ENCODE measurements at places on chromosomes 2 and 18. TPM values are rescaled to one million over a fixed set of nuclear protein-coding genes. Genes with fewer than 3 reads are reported as not detected.
A peak's percentile ranks its signal among the peaks of the same experiment; 100 is the strongest.

PROM2 gene
- 14.5 TPM for polyA plus RNA-seq

M1AP gene
- polyA plus RNA-seq = 0.31 TPM

DNA sequence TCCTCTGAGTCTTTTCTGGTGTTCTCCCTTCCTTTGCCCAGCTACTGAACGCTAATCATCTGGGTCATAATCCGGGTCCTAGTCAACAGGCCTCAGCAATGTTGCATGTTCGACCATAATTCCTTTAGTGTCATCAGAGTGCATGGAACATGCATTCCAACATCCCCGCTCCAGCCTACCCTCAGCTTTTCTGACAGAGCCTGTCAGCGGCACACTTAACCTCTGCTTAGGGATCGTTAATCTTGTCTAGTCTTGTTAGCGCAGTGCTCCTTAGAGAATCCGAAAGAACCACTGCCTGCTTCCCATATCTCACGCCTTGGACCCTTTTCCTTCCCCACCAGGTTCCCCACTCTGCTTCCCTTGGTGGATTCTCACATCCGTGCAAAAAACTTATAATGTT lies 767.9 kb upstream of the ID2 start:
- no peaks in the 10 kb centered on the region for H3K36me3 ChIP-seq
- H3K4me3 ChIP-seq = no peak overlapping the region
- H3K4me1 ChIP-seq = no peaks in the 10 kb centered on the region
- H3K27me3 ChIP-seq = no peaks in the 10 kb centered on the region

SULT1C2 gene
- 64.6 TPM for polyA plus RNA-seq

DNA sequence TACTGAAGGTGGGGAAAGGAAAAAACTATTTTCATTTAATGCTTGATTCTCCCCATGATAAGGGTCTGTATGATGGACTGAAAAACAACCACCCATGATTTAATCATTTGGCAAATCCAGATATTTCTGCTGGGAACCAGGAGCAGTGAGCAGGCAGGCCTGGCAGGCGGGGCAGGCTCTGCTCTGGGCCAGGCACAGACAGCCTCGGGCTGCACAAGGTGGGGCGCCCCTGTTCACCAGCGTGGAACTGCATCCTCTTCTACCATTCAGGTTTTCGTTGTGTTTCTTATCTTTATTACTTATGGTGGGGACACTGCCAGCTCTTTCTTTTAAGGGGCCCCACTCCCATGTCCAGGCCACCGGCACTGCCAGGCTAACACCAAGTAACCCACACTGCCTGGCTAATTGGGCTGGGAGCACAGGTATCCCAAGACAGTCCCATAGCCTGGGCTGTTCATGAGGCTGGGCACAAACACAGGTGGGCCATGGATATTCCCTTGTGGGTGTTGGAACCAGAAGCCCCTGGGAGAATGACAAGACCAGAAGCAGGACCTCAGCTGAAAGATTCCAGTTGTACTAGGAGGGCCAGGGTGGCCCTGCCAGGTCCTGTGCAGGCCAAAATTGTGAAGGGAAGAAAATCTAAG lies 57.1 kb upstream of the RALBP1 start:
- no peaks in the 10 kb centered on the region for H3K27me3 ChIP-seq
- H3K36me3 ChIP-seq = no peaks in the 10 kb centered on the region
- peaks cover 13% of the 10 kb centered on the region for H3K4me1 ChIP-seq
- no peak for DNase-seq
- no peak overlapping the region for H3K27ac ChIP-seq

- no peak overlapping the region for H3K27ac ChIP-seq
- H3K4me1 ChIP-seq = no peaks in the 10 kb centered on the region
- no peak for DNase-seq
Measured at GRCh38 chr2:58709274-58709673, 468.1 kb upstream of the FANCL start.

DNA sequence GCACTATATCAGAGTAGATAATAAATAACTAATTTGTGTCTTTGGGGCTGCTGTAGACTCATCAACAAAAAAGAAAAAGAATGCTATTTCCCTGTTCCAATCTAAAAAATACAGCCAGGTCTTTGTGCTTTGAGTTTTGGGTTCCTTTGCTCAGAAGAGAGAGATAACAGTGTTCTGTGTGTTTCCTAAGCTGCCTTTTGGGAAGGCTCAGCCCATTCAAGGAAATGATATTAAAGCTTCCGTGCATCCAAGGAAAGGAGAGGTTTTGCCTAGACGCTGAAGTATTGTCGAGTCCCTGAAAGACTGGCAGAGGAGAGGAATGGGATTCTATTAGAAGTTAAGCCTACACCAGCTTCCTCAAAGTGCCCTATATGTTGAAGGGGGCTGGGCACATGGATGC lies 25.8 kb upstream of the LRP2 start:
- no peaks in the 10 kb centered on the region for H3K27me3 ChIP-seq
- no peaks in the 10 kb centered on the region for H3K4me1 ChIP-seq
- no peak for DNase-seq
- no peak overlapping the region for H3K27ac ChIP-seq
- H3K4me3 ChIP-seq = no peak overlapping the region

FMNL2 gene
- 8.8 TPM for polyA plus RNA-seq

GRCh38 chr2:9377461-9378097 lies 45.7 kb downstream of the ITGB1BP1 start:
- H3K36me3 ChIP-seq = peaks cover 7% of the 10 kb centered on the region
- H3K4me1 ChIP-seq = peaks cover 36% of the 10 kb centered on the region
- DNase-seq = no peak
- no peaks in the 10 kb centered on the region for H3K27me3 ChIP-seq

DNA sequence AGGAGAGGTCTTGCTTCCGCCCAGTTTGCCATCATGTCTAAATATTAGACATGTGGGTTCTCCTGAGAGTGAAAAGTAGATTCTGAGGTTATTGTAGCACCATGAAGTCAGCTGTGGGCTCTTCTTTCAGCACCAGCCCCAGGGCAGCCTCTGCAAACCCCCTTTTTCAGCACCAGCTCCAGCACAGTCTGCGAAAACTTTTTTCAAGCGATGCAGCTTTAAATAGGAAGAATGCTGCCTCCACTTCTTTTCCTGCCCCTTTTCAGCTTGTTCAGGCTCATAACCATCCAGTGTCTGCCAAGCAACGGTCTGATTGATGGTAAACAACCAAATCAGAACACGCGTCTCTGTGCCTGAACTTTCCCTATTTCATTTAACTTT lies at the start of gene COL5A2:
Gene COL5A2, minus strand, starts transcription at position 192 of the 381 bp plus-strand sequence. Its CDS starts 157 bp downstream, at position 35.
- H3K4me1 ChIP-seq = peaks cover 7% of the 10 kb centered on the region
- no peaks in the 10 kb centered on the region for H3K36me3 ChIP-seq
- peak within 1 kb of the TSS; percentile 31 for H3K27ac ChIP-seq
- no peaks in the 10 kb centered on the region for H3K27me3 ChIP-seq
- H3K4me3 ChIP-seq = peak within 1 kb of the TSS; percentile 51

DNA sequence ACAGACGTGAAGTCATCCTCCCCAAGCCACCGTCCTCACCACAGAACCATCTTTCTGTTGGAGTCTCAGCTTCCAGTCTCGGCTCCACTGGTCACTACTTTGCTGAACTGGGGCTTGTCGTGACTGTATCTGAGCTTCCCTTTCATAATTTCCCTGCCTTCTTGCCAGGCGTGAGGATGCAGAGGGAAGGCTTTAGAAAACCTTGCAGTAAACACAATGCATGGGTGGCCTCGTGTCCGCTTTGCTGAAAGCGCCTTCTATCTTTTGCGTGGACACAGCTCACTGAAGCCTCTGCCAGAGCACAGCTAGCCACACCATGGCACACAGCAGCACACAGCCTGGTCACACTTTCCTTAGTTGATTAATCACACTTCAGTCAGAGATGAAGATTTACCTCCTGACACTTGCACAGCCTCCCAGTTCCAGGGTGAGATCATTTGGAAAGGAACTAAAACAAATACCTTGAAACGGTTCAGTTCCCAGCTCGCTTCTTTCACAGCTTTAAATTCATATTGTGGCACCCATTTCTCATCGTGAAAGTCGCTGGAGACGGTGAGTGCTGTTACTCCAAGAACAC lies 2.8 kb upstream of the GPR45 start:
- H3K36me3 ChIP-seq = no peaks in the 10 kb centered on the region
- no peak for DNase-seq
- no peaks in the 10 kb centered on the region for H3K27me3 ChIP-seq
- no peak overlapping the region for H3K4me3 ChIP-seq

Measured in stomach (tissue), 19 donors.